RPMI7951 (cell line): ENCODE measurements at places on chromosomes 5 and 9. TPM values are rescaled to one million over a fixed set of nuclear protein-coding genes. Genes with fewer than 3 reads are reported as not detected.

Gene LCN15
- not detected in 2 replicates for total RNA-seq

Gene PCDHA3
- total RNA-seq: not detected in 2 replicates

GRCh38 chr5:178627259-178627598 is 379 bp upstream of the CLK4 start:
- DNase-seq: no peak

DNA sequence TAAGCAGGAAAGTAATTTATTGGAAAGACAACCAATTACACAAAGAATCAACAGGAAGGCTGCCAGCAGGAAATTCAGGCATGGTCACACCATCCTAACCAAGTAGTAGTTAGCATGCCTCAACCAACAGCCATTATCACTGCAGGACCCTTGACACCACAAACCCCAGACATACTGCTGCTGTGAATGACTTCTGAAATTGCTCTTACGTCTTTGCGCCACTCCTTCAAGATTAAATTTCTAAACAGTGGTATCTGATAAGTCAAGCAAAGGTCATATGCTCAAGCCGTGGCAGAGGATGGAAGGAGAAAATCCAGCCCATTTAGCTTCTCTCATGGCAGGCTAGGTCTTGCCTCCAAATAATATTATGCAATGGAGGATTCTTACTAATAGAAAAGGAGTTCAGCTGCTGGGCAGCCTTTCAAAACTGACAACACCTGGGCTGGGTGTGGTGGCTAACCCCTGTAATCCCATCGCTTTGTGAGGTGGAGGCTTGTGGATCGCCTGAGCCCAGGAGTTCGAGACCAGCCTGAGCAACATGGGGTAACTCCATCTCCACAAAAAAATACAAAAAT is 5.0 kb upstream of the PTGER4 start:
- DNase-seq: no peak

DNA sequence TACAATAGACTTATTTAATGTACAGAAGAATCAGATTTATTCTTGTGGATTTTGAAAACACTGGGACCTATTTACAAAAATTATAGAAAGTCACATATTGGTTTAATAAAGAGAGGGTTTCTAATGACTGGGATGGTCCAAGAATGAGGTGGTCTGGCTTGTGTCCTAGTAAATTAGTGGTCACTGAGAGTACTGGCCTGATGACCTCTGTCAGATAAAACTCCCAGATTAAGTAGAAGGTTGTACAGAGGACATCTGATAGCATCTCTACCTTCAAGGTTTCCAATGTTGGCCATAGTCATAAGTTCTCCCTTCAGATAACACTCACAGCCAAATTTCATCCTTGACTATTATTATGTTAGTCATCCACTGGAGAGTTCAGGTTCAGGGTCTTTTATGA is 692.9 kb downstream of the MTRR start:
- DNase-seq: no peak

DNA sequence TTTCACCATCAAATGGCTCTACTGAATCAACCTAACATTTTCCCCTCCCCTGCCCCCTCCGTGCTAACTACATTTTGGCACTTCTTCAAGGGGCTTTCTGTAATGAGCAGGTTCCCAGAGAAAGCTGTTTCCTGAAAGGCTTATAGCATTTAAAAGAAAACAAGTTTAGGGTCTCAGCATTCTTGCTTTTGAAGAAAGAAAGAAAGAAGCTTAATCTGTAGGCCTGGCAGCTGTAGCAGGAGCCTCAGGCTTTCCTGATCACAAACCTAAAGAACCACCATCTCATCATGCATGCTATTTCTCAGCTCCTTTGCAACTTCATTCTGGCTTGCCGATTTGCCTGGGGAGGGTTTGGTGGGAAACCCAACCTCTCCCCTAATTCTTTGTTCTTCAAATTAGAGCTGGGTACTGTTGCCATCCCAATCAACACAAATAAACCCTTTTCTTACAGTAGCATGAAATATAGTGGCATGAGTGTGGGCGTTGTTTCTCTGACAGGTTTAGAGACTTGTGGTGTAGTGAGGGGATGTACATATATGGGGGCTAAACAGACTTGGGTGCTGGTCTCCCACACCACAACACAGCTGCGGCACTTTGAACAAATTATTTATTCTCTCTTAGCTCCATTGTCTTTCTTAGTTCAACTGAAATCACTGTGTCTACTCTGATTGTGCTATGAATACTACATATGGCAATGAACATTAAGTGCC is 160.5 kb upstream of the TNC start:
- DNase-seq: no peak
